Breast epithelium (tissue), 4 donors: ENCODE measurements at places on chromosomes 5 and 9. TPM values are rescaled to one million over a fixed set of nuclear protein-coding genes. Genes with fewer than 3 reads are reported as not detected.

GRCh38 chr5:36735891-36736290, 129.5 kb downstream of the SLC1A3 start:
- no peak for DNase-seq
- H3K36me3 ChIP-seq = no peaks in the 10 kb centered on the region
- H3K4me1 ChIP-seq = no peaks in the 10 kb centered on the region
- peaks cover 4% of the 10 kb centered on the region for H3K27me3 ChIP-seq
- H3K4me3 ChIP-seq = no peak overlapping the region

KCNV2 gene
- not detected for total RNA-seq

ENTPD2 gene
- 3.6 TPM for total RNA-seq

DNA sequence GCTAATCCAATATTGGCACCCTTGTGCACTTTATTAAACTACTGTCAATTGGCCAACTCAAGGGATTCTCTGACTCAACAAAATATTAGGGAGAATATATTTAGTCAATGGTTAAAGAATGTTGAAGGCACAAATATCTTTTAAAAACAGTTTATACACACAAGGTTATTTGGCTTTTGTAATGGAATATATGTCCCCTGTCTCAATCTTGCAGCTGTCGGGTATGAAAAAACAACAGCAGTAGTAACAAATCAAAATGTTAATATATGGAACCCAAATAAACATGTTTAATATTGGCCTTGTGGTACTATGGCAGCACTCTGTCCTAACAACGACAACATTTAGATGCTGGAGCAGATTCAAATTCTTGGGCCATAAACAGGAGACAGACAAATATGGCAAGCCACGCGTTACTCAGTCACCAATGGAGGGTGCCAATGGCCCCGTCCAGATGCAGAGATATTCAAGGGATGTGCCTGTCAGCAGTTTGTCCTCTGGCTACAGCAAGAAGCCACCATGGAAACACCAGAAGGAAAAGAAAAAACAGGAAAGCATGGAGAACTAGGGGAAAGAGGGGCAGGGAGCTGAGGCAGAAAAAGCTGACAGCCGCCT, 342.0 kb downstream of the NDUFS4 start:
- no peak for DNase-seq
- no peaks in the 10 kb centered on the region for H3K4me1 ChIP-seq
- no peak overlapping the region for H3K4me3 ChIP-seq
- H3K27ac ChIP-seq = no peak overlapping the region
- no peaks in the 10 kb centered on the region for H3K36me3 ChIP-seq

GRCh38 chr5:110386782-110387181, 339.7 kb downstream of the TMEM232 start:
- H3K4me3 ChIP-seq = no peak overlapping the region
- DNase-seq = no peak
- H3K27me3 ChIP-seq = no peaks in the 10 kb centered on the region
- no peak overlapping the region for H3K27ac ChIP-seq
- H3K36me3 ChIP-seq = no peaks in the 10 kb centered on the region
- no peaks in the 10 kb centered on the region for H3K4me1 ChIP-seq

DNA sequence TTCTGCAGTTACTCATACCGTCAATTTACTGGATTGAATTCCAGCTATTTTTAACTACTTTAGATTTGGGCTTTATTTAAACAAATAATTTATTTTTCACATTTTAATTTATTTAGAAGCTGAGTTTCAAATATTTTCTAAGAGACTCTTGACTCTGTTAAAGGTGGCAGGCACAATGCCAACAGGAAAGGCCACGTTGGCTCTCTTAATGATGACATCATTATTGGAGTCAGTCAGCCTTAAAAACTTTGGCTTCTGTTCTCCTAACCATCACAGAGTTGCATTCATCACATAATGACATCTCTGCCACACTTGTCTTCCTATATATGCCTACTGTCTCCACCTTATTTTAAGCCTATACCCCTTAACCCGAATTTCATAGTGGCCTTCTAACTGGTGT, 172.3 kb upstream of the PLPPR1 start:
- no peaks in the 10 kb centered on the region for H3K4me1 ChIP-seq
- H3K27ac ChIP-seq = no peak overlapping the region
- no peaks in the 10 kb centered on the region for H3K27me3 ChIP-seq
- H3K36me3 ChIP-seq = no peaks in the 10 kb centered on the region

PCDHB13 gene
- 5.9 TPM for total RNA-seq

DNA sequence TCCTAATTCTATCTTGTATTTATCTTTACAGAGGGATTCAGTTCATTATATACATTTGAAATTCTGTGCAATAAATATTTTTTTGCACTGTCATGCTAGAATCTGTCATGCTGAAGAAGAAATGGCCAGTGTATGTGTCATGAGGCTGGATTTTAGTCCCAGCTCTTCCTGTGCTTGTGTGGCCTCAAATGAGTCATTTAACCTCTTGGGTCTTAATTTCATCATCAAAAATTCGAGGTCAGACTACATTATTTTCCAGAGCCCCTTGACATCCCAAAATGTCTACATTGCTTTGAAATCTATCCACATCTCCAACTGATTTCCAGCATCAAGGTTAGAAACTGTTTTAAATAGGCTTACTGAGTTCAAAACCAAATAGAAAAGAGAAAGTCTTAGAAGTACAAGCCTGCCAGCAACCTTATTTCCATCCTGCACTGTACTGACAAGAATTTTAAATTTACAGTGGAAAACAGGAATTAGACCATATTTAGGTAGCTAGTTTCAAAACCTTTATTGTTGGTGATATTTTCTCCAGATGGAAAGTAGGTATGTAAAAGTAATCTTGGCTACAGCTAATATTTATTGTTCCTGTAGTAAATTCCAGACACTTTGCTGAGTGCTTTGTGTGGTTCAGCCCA, 96.7 kb upstream of the MAMDC2 start:
- H3K4me3 ChIP-seq = no peak overlapping the region
- no peaks in the 10 kb centered on the region for H3K4me1 ChIP-seq
- no peaks in the 10 kb centered on the region for H3K27me3 ChIP-seq
- H3K36me3 ChIP-seq = no peaks in the 10 kb centered on the region
- no peak overlapping the region for H3K27ac ChIP-seq
- DNase-seq = no peak

DNA sequence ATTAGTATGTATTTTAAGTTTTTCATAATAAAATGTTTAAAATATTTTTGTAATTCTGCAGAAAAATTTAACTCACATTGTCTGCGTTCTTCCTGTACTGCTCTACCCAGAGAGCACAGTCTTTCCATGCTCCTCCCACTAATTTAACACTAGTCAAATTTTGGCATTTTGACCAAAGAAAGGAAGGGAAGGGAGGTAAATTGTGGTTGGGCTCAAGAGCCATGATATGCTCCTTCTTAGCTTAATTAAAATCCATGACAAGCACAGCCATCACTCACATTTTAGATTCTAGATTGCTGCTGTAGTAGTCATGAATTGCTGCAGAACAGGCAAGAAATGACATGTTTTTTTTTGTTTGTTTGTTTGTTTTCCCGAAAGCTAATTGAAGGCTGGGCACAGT, 98.4 kb downstream of the NLN start:
- H3K27ac ChIP-seq = no peak overlapping the region
- H3K27me3 ChIP-seq = no peaks in the 10 kb centered on the region
- H3K4me1 ChIP-seq = no peaks in the 10 kb centered on the region
- no peak for DNase-seq
- H3K36me3 ChIP-seq = no peaks in the 10 kb centered on the region

DNA sequence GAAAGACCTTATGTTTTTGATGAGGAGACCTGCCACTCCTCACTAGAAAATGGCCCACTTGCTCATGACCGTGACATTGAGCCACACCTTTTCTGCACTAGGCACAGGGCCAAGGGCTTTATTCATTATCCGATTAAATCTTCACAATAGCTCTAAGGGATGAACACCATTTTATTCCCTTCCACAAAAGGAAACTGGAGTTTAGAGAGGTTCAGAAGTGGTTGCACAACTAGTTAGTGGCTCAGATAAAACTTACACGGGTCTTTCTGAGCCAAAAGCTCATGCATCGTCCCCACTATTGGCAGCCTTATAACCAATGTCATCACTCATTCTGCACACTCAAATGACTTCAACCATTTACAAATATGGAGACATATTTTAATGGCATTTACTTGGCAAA, 39.4 kb downstream of the SUSD1 start:
- H3K36me3 ChIP-seq = no peaks in the 10 kb centered on the region
- DNase-seq = no peak
- H3K4me3 ChIP-seq = no peak overlapping the region

- H3K27ac ChIP-seq = peak overlapping the region; percentile 45
- H3K27me3 ChIP-seq = no peaks in the 10 kb centered on the region
- no peak for DNase-seq
- H3K4me1 ChIP-seq = no peaks in the 10 kb centered on the region
- H3K36me3 ChIP-seq = no peaks in the 10 kb centered on the region
Measured at GRCh38 chr5:139061274-139061673, 136.9 kb downstream of the SIL1 start.

PCDHB2 gene
- 9.8 TPM for total RNA-seq

- no peak overlapping the region for H3K4me3 ChIP-seq
- no peaks in the 10 kb centered on the region for H3K27me3 ChIP-seq
- no peaks in the 10 kb centered on the region for H3K4me1 ChIP-seq
- no peak overlapping the region for H3K27ac ChIP-seq
- H3K36me3 ChIP-seq = no peaks in the 10 kb centered on the region
Measured at GRCh38 chr9:21751998-21752397, 50.4 kb upstream of the MTAP start.

DNA sequence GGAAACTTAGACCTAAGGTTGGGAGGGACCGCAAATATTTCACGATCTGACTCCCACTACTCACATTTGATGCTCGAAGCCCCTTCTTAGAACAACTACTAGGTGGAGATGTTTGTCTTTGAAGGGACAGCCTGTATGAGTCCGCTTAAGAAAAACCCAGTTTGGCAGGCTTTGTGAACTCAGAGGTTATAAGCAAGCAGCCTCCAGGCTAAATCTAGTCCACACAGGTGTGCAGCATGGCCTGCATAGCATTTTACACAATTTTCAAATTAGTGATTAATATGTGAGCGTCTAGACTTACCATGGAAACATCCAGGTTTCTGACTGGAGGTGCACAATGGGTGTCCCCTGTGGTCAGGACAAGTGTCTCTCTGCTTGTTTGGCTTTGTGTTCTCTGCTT, 127.1 kb downstream of the KIF4B start:
- H3K27ac ChIP-seq = no peak overlapping the region
- H3K27me3 ChIP-seq = no peaks in the 10 kb centered on the region
- no peak overlapping the region for H3K4me3 ChIP-seq
- H3K36me3 ChIP-seq = no peaks in the 10 kb centered on the region

GRCh38 chr9:119998614-119999013, 581.4 kb downstream of the CDK5RAP2 start:
- H3K27ac ChIP-seq = no peak overlapping the region
- DNase-seq = no peak
- no peaks in the 10 kb centered on the region for H3K36me3 ChIP-seq

GRCh38 chr9:13970018-13970417, 343.9 kb downstream of the NFIB start:
- H3K27ac ChIP-seq = no peak overlapping the region
- H3K27me3 ChIP-seq = no peaks in the 10 kb centered on the region
- DNase-seq = no peak
- no peaks in the 10 kb centered on the region for H3K36me3 ChIP-seq
- H3K4me1 ChIP-seq = no peaks in the 10 kb centered on the region
- no peak overlapping the region for H3K4me3 ChIP-seq

DNA sequence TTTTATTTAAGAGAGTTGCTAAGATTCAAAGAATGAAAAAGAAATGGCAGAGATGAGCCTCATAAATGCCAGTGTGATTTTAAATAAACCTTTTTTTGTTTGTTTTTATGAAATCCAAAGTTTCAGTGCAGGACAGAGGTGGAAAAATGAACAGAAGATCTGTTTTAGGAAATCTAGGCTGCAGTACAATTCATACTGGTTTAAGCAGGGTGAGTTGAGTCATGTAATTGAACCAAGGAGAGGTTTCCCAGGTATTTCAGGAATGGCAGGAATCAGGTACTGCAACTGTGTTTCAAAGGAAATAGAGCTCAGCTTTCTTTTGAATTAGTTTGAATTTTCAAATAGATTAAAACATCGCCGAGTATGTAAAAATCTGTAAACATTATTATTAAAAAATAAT, 3.0 kb upstream of the ANKRD31 start:
- no peak for DNase-seq
- no peak overlapping the region for H3K27ac ChIP-seq
- H3K27me3 ChIP-seq = no peaks in the 10 kb centered on the region

TAF11L9 gene
- total RNA-seq = not detected

LCN15 gene
- not detected for total RNA-seq

FAXDC2 gene
- 117 TPM for total RNA-seq

UBE2D2 gene
- 58.1 TPM for total RNA-seq

DNA sequence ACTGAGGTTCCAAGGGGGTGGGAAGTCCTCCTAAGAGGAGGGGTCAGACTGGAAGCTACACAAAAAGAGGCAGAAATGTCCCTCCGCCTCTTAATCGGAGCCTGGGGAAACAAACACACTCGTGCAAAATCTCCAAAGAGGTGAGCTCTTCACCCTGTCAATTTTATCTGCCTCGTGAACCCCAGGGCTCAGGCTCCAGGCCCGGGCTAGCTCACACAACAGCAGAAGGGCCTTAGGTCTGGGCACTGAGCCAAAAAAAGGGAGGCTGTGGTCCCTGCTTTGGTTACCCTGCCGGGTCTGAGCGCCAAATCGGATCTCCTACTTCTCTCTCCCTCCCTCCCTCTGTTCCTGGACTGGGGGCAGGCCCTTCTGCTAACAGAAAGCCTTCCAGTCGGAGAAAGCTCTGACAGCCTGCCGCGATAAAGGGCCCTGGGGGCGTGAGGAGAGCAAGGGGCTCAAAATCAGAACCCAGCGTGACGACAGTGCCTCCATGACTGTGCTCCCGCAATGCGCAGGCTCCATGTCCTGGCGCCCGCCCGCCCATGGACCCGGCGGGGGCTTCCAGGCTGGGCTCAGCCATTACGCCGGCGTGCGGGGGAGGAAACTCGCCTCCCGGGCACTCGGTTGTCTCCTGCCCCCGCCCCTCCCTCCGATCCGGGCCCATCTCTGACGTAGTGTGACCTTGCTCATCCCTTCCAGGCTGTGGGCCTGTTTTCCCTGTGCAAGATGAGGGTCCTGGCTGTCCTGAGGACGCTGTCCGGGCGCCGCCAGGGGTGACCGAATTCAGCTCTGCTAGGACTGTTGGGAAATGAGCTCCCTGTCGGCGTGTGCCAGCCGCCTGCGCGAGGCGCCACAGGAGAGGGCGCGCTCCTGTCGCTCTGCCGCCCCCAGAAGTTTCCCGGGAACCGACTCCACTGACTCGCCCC, 865 bp upstream of the SLC22A4 start:
- no peaks in the 10 kb centered on the region for H3K27me3 ChIP-seq
- DNase-seq = peak; percentile 77
- H3K36me3 ChIP-seq = no peaks in the 10 kb centered on the region

PKD2L2 gene
- total RNA-seq = not detected

PCA3 gene
- 0.44 TPM for total RNA-seq

FAM53C gene
- total RNA-seq = 16.6 TPM

DNA sequence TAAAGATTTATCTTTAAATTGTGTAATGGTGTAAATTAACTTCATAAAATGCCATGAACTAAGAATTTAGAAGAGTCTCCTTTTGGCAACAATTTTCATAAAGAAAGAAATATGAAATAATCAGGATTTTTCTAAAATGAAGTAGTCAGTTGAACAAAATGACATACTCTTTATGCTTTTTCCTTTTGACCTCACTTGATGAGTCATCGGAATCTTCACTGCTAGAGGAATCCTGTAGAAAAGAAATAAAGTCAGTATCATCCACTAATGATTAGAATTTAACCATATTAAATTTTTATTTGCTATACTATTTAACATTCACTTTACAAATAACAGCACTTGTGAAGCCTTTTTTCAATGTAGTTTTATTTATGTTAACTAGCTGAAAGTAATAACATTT, 26.1 kb downstream of the CHD1 start:
- no peaks in the 10 kb centered on the region for H3K27me3 ChIP-seq
- no peak overlapping the region for H3K4me3 ChIP-seq
- DNase-seq = no peak
- no peaks in the 10 kb centered on the region for H3K4me1 ChIP-seq
- no peak overlapping the region for H3K27ac ChIP-seq
- no peaks in the 10 kb centered on the region for H3K36me3 ChIP-seq

MELK gene
- 0.59 TPM for total RNA-seq
